ENCODE measurements at places on chromosomes 7 and 10.

GRCh38 chr10:9214618-9215017 lies 1160.1 kb downstream of the GATA3 start:
- DNase-seq: no peak

DNA sequence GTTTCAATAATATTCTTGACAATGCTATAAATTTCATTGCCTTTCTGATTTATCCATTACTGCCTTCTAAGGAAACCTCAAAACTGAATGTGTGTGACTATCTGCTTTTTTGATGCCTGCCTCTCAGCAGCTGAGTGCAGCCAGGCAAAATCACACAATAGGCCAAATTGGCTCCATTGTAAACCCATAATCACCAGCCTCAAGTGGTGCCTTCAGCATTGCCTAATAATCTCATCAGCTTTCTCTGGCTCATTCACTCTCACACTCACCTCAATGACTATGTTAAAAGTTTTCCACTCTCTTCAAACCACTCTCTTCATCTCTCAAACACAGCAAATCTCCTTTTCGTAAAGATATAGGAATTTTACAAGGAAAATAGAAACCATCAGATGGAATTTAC lies 182.5 kb upstream of the COL1A2 start:
- DNase-seq: no peak

DNA sequence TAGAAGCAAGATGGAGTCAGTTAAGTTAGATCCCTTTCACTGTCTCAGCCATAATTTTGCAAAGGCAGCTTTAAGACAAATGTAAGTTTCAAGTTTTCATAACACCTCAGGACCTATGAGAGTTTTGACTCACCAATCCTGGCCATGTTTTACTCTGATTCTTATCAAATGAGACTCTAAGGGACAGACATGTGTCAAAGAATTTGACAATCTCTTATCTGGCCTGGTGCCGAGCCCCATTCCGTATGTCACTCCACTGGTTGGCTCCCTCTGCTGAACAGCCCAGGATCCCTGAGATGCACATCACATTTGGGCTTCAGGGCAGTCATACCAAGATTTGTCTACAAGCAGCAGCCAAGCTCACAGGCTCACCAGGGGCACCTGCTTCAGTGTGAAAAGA lies 187.6 kb upstream of the STK17A start:
- no peak for DNase-seq

DNA sequence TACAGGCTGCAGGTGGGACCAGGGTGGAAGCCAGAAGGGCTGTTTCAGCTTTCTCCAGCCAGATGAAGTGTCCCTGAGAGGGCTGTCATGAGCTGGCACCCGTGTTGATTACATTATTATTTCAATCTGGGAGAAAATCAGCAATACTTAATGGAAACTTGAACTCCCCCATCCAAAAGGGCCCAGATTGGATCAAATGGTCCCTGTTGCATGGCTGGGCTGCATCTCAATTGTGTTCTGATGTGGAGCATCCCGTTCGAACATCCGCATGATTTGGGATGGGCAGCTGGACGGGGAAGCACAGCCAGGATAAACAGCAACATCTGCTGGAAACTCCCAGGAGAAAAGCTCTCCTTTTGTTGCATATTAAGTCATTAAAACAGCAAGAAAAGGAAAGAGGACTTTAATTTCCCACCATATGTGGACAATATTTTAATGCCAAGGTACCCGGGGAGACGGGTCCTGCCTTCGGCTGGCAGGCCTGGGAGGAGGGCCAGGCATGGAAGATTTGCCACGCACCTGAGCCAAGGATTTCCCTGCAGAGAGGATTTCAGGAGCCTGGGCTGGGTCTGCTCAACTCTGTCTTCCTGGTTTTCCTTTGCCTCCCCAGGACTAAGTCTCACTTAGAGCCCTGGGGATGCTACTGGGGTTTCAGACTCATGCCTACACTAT lies 52.4 kb downstream of the NPTX2 start:
- no peak for DNase-seq

GRCh38 chr10:121556455-121556854 lies 41.8 kb downstream of the FGFR2 start:
- no peak for DNase-seq

DNA sequence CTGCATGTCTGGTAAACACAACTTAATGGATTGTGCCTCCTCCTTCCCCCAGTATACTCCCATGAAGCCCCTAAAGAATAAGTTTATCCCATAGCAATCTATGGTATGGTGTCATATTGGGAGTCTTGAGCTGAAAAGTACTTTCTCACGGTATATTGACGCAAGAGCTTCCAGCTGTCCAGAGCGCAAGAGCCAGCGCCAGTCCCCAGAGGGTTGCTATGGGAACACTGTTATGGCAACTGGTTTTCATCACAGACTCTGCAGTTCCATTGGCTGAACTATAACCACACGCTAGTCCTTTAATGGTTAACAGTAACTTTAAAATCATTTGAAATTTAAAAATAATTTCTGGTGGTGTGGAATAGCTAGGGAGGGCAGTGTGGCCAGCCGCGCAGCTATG lies 46.9 kb downstream of the PRPF18 start:
- DNase-seq: no peak

DNA sequence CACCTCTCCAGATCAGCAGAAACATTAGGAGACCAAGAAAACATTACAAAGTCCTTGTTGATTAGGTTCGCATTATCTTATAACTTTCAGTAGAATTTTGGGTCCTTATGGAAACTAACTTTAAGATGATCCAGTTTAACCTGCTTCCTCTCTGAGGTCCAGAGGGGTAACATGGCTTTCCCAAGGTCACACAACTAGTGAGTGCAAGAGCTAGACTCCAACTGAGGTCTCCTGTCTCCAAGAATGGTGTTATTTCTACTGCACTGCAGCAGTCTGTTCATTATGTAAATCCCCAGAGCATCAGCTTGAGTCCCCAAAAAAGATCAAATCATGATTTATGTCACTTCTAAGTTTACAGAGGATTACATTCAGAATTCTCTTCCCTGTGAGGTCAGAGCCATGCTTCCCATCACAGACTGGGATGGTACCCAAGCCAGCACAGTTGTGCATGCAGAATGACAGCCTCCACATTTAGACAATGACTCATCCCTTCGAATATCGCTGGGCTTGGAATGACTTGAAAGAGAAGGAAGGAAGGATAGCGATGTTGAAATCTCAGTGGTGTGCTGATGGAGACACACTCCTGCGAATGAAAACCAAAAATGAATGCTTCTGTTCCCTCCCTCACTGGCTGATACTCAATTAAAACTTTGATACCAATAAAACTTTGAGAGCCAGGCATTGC lies 163.1 kb upstream of the PLXNA4 start:
- peak; percentile 72 for DNase-seq

GRCh38 chr7:102916426-102916825 lies 3.6 kb downstream of the LRRC17 start:
- DNase-seq: peak; percentile 80

- peak; percentile 58 for DNase-seq
These were observed 15.6 kb downstream of the ADAM8 start for GRCh38 chr10:133260895-133261725.

DNA sequence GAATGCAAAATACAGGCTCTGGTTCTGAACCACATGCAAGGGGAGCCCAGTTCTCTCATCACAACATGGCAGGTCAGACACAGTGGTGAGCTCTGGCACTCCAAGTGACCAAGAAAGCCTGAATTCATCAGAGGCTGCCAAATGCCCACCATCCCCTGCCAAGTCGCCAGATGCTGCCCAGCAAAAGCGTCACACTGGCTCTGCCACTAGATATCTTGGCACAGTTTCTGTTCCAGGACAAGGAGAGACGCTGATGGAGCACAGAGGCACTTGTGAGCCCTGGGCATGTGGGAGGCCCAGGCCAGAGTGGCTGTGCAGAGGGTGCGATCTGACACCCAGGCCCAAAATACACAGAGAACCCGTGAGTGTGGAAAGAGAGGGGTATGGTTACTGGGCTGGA lies 57.8 kb downstream of the GAD2 start:
- DNase-seq: no peak

GRCh38 chr7:13288516-13288915 lies 601.1 kb downstream of the ARL4A start:
- no peak for DNase-seq

GRCh38 chr7:90629297-90629918 lies 33.3 kb downstream of the CDK14 start:
- peak; percentile 70 for DNase-seq

DNA sequence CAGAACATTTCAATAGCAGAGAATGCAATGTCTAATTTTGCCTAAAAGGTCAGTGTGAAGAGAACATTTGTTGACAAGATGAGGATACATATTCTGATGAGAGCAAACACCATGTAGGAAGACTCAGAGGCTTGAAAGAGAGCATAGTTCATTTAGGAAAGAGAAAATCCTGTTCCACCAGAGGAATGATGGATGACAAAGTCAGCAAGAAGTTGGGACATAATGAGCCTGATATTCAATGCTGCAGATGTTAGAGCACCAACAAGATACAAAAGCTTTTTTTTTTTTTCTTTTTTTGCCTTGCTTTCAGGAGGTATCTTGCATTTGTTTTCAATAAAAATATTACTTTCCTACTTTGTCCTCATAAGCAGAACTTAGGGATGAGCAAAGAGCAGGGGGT lies 952.0 kb upstream of the C7orf33 start:
- DNase-seq: no peak

DNA sequence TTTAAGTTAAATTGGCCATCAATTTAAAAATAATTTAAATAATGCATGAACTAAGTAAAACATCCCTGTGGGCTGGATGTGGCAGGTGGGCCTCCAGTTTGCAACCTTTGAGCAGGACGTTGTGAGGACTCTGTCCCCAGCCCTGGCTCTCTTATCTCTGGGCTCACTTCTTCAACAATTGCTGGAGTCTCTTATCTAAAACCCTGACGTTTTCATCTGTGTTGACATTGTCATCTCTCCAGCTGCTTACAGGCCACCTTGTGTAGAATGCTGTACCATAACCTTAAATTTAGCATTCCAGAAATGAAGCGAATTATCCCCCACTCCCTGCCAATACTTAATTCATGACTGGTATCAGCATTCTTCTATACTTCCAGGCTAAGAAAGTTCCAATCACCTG lies 3.2 kb upstream of the KIF5B start:
- DNase-seq: no peak

DNA sequence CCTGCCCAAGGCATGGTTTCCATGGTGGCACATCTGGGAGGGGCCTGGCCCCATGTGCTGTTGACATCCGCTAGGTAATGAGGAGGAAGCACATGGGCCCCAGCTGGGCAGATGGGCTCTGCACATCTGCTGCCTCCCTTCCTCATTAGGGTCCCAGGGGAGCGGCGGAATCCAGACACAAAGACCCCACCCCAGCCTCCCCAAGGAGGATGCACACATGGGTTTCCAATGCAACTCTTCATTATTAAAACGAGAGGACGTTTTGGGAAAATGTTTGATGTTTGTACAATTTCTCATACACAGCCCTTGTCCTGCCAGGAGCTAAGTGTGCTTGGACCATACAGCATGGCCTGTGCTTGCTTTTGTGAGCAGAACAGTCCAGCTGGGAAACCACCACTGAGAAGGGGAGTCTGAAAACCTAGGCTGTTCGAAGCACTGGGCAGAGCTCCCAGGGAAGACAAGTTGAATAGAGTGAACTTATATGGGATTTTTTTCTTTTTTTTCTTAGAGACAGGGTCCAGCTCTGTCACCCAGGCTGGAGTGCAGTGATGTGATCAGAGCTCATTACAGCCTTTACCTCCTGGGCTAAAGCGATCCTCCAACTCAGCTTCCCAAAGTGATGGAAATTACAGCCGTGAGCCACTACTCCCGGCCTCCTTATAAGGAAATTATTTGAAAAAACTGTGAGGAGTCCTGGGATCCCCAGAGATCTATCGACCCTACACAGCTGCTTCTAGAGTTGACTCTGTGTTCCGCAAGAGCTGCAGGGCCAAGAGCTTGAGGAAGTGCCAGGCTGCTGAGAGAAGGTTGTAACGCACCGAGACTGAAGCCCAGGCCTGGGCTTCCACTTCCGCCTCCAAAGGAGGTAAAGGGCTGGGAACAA lies 23.4 kb downstream of the FAM107B start:
- no peak for DNase-seq

GRCh38 chr10:131678171-131678570 lies 222.6 kb upstream of the PPP2R2D start:
- no peak for DNase-seq

GRCh38 chr7:101547916-101548661 lies 81.0 kb downstream of the MYL10 start:
- DNase-seq: no peak

DNA sequence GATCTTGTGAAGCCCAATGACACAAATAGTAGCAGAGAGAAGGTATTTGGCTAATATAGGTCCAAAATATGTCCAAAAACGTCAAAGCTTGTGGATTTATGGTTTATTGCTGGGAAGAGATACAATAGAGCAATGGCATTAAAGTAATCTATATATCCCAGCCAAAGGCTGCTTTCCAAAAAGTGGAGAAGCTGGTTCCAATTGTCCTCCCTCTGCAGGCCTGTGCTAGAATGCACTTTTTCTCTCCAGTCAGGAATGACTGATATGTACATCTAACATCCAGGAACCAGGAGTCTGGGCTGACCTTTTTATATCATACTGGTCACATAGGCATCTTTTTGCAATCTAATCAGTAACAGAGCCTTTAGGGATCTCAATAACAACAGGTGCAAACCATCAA lies 167.1 kb upstream of the FAM3C start:
- DNase-seq: peak; percentile 35

GRCh38 chr7:71326595-71326994 lies 194.7 kb downstream of the GALNT17 start:
- no peak for DNase-seq

GRCh38 chr7:120180221-120180620 lies 92.8 kb upstream of the KCND2 start:
- no peak for DNase-seq
